ENCODE measurements at places on chromosomes 7 and 10. TPM values are rescaled to one million over a fixed set of nuclear protein-coding genes. Genes with fewer than 3 reads are reported as not detected.

TCERG1L gene
- 0.52 TPM for total RNA-seq

OR6B1 gene
- not detected for total RNA-seq

LRRD1 gene
- 0.05 TPM for total RNA-seq

GRCh38 chr10:10958041-10958440 lies 59.6 kb upstream of the CELF2 start:
- DNase-seq = no peak

DNA sequence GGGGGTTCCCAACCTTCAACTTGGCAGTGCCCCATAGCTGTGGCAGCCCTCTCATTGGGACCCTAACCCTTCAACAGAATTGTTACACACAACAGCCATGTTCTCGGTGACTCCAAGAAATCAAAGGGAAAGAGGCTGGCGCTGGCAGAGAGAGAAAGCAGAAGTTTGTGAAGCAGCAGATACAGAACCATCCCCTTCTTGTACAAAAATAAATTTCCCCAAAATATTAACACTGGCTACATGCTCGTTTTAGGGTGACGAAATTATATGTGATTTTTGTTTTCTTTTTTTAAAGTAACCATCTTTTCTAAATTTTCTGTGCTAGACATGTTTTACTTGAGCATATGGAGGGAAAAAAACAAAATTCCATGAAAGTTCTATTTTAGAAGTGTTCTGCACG lies 45.2 kb upstream of the SAMD8 start:
- DNase-seq = no peak

Data from thymus (tissue), 14 donors.